ENCODE measurements at places on chromosomes 16 and 17.
A peak's percentile ranks its signal among the peaks of the same experiment; 100 is the strongest.

DNA sequence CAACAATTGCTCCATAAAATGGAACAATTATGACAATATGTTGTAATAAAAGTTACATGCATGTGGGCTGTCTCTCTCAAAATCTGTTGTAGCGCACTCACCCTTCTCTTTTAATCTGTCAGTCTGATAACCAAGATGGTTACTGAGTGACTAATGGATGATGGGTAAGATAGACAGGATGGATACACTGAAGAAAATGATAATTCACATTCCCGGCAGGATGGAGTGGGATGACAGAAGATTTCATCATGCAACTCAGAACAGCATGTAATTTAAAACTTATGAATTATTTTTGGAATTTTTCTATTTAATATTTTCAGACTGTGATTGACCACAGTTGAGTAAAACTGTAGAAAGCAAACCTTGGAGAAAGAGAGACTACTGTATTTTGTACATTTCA lies 30.5 kb downstream of the CDH13 start:
- no peak for DNase-seq

GRCh38 chr17:78337244-78338109 lies 22.4 kb downstream of the SOCS3 start:
- no peak for DNase-seq

- no peak for DNase-seq
Measured at GRCh38 chr16:85557083-85557970, 55.8 kb upstream of the GSE1 start.

- DNase-seq = no peak
Measured at GRCh38 chr16:71387045-71387871, 28.7 kb downstream of the CALB2 start.

DNA sequence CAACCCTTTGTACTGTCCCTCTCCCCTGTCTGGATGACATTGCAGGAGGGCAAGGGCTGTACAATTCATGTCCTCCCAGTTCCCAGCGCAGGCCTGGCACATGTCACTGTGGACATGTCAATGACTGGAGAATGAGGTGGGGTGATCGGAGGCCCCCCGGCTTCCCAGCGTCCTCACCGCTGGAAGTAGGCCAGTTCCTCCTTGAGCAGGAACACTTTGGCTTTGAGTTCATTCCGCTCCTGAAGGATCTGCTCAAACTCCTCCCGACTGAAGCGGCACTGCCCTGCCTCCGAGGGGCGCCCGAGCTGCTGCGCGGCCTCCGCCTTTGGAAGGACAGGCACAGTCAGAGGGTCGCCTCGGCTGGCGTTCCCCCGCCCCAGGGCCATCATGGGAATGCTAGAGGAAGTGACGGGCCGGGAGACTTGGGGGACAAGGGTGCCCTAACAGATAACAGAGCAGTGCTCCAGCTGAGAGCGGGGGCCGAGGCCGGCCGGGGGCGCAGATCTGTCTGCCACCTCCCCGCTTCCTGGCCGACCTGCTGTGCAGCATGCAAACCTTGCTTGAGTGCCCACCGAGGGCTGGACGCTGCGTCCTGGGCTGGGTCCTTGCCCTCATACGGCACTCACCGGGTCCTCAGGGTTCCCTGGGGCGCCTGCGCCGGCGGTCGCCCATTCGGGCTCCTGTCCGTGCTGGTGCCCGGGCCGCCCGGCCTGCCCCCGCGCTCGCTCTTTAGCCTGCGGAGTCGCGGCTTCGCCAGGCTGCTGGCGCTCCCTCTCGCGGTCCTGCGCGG lies 1.3 kb downstream of the RILP start:
- DNase-seq = no peak

DNA sequence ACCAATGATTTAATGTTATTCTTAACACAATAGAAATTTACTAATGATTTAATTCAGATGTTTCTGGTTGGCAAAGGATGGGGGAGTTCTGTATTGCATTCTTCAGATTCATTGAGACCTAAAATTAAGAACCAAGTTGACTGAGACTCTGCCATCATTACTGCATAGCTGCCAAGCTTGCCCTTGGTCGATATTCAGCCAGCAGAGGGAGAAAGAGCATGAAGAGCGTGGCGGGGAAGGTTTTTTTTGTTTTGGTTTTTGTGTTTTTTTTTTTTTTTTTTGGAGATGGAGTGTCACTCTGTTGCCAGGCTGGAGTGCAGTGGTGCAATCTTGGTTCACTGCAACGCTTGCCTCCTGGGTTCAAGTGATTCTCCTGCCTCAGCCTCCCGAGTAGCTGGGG lies 659.4 kb upstream of the EEF2KMT start:
- DNase-seq = no peak

DNA sequence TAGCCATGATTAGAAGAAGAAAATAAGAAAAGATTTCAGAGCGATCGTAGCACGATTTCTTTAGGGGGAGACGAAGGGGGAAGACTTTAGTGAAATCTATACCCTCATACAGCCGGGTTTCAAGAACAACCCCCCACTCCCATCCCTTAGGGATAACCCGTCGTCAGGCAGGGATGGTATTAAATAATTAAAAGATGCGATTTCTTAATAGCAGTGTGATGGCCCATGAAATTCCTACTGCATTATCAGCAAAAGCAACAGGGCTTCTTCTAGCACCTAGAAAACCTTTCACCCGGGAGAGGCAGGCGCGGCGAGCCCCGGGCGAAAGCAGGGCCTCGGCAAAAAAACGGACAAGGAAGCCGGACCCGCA lies 1.4 kb downstream of the CDH11 start:
- no peak for DNase-seq

DNA sequence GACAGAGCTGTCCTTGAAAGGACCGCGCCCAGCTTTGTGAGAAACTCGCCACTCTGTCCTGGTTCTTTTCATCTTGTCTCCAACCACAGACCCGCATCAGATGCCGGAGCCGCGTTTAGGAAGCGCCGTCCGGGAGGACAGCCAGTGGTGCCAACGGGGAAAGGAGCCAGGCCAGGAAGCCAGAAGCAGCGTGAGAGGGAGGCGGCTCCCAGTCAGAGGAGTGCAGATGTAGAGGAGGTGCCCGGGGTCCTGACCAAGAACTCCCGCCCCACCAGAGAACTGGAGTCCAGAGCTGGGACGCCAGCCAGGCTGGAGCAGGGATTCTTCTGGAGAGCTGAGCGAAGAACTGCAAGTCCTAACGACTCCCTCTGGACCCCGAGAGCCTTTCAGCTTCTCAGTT lies 49.3 kb upstream of the TNRC6C start:
- no peak for DNase-seq

GRCh38 chr17:52147872-52148271 lies 10.6 kb downstream of the CA10 start:
- no peak for DNase-seq

- DNase-seq = no peak
Measured at GRCh38 chr16:57700781-57701551, 6.4 kb downstream of the DRC7 start.

GRCh38 chr16:19851476-19851875 lies 33.2 kb downstream of the GPRC5B start:
- no peak for DNase-seq

- DNase-seq = no peak
Measured at GRCh38 chr16:178668-179015, 1.6 kb upstream of the HBQ1 start.

DNA sequence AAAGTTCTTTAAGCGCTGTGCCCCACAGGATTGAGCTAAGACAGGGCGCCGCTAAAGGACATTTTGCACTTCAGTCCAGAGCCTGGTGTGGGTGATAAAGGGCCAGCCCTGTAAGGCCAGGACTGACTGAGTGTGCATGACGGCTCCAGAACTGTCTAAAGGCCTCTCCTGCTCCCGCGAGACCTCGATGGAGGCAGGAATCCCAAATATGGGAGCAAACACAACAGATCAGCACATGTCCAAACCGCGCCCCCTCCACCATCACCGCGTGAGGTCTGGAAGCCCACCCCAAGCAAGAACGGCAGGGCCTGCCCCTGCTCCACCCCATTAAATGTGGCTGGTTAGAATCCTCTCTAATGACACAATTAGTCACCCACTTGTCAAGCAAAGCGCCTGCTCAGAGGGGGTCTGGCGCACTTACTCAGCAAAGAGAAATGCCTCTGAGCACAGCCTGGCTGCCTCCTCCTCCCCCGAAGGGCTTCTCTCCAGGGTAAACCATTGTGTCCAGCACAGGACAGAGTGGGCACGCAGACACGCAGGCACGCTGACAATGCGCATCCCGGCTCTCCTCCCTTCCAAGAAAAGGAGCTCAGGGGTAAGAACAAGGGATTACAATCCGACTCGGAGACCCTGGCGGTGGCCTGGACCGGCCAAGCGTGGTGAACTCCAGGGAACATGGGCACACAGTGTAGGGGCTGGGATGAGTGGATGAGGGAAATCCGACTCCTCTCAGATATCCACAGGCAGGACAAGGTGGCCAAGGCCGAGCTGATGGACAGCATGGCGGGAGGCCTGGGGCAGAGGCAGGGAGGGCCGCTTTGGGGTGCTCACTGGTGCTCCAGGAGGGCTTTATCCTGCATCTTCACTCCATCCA lies 1.5 kb downstream of the MXRA7 start:
- peak; percentile 85 for DNase-seq

DNA sequence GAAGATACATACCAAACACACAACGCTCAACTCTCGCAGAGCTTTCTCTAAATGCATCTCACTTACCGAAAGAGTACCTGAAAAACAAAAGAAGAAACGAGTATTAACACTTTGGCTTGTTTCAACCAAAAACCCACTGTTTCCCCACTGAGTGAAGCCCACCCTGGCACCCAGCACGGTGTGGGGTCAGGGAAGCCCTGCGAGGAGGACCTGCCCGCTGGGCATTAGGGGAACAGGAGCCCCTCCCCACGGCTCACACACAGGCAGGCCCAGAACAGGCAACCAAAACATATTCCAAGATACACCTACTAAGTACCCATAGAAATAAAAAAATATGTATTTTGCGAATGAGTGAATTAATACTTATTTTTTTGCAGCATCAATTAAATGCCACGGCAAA lies 36.6 kb downstream of the LMF1 start:
- no peak for DNase-seq

DNA sequence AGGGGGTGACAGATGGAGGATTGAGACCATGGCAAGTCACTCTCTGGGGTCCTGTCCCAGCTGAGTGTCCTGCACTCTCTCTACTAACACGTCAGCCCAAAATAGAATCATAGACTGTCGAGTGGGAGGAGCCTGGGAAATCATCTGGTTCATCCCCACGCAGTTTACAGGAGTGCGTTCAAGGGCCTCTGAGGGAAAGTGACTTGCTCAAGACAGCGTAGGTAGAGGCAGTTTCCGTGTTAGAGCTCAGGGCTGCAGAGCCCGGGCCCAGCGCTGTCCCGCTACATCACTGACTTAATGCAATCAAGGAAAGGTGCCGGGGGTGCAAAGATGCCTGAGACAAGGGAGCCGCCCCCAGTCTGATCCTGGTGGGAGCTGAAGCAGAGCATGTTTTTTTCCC lies 10.3 kb downstream of the GSG1L2 start:
- no peak for DNase-seq

GRCh38 chr16:11955713-11956123 lies 9.3 kb upstream of the TNFRSF17 start:
- peak; percentile 95 for DNase-seq

DNA sequence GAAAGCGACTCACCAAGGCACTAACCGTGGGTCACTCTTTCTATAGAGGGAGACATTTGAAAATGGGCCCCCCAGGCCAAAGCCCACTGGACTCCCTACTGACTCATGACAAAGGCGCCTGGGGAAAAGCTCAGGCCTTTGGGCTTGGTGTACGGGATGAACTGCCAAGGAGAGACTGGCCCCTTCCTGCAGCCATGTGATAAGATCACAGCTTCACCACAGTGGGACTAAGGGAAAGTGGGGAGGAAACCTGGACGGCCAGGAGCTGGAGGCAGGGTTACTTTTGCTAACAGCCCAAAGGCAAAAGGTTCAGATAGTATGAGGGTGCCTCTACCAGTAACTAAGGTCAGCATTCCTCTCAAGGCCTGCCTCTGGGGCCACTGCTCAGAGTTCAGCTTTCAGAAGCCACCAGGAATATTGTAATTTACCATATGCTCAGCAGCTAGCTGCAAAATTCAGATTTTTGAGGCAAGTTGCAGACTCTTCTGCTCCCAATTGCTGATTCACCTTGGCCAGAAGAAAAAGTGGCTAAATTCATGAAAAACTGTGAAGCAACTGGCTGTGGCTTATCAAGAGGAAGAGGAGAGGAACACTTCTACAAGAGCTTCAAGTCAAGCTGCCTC lies 37.1 kb upstream of the SLC25A19 start:
- peak; percentile 14 for DNase-seq

DNA sequence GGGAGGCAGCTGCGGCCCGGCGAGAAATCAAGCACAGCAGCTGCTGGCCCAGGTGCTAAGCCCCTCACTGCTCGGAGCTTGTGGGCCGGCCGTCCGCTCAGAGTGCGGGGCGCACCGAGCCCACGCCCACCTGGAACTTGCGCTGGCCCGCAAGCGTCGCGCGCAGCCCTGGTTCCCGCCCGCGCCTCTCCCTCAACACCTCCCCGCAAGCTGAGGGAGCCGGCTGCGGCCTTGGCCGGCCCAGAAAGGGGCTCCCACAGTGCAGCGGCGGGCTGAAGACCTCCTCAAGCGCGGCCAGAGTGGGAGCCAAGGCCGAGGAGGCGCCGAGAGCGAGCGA lies 92.9 kb downstream of the HAPSTR1 start:
- no peak for DNase-seq

DNA sequence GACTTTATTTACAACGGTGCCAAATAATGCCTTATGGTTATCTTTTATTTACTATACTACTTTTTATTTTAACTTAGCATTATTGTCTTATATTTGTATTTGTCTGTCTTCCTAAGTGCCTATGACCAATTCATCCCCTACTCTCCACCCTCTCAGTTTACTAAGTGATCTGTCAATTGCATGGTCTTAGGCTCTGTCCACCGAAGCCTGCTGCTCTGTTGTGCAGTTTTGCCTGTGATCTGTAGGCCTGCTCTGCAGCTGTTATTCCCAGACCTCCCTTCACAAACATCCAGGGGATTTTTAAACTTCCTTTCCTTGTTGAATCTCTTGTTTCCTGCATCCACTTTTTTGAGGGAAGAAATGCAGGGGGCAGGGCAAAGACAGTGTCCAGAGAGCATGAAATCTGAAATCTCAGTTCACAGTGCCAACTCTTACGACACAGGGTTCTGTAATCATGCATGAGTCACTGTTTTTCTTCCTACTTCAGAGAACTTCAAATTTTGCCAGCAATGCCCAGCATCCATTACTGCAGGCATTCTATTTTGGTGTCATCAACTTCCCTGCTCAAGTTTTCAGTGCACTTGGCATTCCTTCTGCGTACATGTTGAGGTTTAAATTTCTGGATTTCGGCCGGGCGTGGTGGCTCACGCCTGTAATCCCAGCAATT lies 11.4 kb downstream of the SLFN5 start:
- DNase-seq = peak; percentile 85

DNA sequence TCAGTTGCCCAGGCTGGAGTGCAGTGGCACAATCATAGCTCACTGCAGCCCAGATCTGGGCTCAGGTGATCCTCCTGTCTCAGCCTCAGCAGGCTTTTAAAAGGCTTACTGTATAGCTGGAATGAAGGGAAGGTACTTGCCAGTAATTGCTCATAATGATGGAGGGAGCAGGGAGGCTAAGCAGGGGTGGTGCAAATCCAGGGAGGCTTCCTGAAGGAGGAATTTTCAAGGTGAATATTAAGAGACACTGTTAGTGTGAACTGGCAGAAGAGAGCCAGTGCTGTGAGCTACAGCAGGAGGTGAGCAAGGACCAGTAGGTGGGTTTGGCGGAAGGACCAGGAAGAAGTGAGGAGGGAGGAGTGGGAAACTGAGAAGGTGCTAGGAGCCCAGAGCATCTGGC lies 24.7 kb downstream of the CRHR1 start:
- DNase-seq = no peak

- no peak for DNase-seq
Measured at GRCh38 chr17:71376933-71377332, 743.9 kb upstream of the SOX9 start.

GRCh38 chr16:66774981-66775380 lies 23.6 kb upstream of the DYNC1LI2 start:
- no peak for DNase-seq

- peak; percentile 63 for DNase-seq
Measured at GRCh38 chr17:40803617-40804082, 3.9 kb upstream of the KRT28 start.
